NCI-H2029 treated with DMSO at 0.1 percent for 48 hours (cell line): ENCODE measurements at places on chromosomes 6 and 20.

DNA sequence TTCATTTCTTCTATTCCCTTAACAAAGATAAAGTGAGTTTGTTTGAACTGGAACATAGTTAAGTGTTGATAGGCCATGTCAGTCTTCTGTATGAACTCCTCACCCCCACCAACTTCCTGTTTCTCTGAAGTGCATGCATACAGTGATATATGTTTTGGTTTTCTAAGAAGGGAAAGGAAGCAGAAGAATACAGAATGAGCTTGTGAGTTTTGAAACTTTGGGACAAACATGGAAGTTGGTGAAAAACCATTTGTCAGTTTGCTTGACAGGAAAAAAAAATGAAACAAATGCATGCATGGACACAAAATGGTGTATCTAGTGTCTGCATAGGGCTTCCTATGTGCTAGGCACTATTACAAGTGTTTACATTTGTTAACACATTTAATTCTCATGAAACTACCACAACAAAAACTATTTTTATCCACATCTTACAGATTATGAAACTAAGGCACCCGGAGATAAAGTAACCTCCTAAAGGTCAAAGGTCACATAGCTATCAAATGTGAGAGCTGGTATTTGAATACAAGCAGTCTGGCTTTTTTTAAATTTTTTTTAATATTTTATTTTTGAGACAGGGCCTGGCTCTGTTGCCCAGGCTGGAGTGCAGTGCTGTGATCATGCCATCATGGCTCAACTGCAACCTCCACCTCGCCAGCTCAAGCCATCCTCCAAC is 105.9 kb downstream of the ADGRB3 start:
- DNase-seq, result no peak

GRCh38 chr6:63663956-63664281 is 28.3 kb downstream of the PHF3 start:
- DNase-seq, result no peak

- no peak for DNase-seq
These were observed 332.9 kb downstream of the COL12A1 start for GRCh38 chr6:74872754-74873476.

- DNase-seq, result no peak
These were observed 56.9 kb downstream of the CD164 start for GRCh38 chr6:109325400-109325801.

DNA sequence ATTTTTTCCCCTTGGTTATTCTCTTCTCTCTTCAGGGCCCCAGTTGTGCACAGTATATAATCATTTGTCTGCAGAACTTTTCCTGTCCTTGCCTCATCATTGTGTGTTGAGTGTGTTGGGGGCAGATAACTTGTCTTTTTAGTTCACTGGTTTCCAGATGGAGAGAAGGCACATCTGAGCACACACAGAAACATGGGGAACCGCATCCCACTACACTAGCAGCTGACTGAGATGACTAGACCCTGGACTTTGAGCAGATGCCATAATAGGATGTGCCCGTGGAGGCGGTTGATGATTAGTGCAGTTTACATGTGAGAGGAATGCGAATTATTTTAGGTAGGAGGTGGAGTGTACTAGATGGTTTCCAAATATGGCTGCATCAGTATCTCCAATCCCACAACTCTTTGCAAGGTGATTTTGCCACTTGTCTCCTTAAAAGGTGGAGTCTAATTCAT is 26.5 kb upstream of the SH3BGRL2 start:
- DNase-seq, result no peak

GRCh38 chr6:104505838-104506237 is 353.9 kb downstream of the HACE1 start:
- DNase-seq, result no peak

GRCh38 chr6:113627480-113627879 is 229.7 kb upstream of the MARCKS start:
- DNase-seq, result no peak

GRCh38 chr20:16647875-16648597 is 74.8 kb upstream of the KIF16B start:
- no peak for DNase-seq

DNA sequence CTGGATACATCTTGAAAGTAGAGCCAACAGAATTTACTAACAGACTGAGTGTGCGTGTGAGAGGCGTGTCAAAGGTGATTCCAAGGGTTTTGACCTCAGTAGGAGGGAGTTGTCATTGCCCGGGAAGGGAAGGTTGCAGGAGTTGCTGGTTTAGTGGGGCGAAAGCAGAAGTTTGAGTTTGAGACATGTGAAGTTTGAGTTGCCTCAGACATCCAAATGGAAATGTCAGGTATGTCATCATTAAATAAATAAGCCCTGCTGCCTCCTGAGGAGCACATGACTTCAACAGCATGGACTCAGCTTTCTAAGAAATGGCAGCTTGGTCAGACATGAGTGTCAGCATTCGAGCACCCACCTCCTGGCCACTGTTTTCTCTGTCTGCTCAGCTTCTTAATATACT is 26.6 kb upstream of the TGM2 start:
- DNase-seq, result no peak

DNA sequence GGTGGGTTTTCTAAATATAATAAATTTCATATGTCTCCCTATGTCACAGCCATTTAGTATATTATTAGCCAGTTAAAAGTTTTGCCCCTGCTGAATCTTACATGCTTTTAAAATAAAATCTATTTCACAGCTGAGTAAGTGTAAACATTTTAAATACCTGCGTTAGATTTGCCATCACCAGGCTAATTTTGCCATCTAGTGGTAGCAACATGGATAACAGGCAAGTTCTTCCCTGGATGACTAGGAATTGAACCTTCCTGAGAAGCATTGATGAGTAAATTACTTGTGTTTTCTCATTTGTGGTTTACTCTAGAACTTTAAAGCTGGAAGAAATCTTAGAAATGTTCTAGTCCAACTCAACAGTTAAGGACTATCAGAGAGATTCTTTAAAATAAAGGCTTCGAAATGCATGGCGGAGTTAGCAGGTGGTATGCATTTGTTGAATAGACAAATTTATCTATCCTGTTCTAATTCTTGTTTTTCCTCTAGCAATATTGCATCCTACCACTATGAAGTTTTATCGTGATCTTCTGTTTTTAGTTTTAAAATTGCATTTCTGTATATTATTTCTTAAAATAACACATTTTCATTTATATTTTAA is 2.6 kb downstream of the PRSS35 start:
- DNase-seq, result peak; percentile 24

DNA sequence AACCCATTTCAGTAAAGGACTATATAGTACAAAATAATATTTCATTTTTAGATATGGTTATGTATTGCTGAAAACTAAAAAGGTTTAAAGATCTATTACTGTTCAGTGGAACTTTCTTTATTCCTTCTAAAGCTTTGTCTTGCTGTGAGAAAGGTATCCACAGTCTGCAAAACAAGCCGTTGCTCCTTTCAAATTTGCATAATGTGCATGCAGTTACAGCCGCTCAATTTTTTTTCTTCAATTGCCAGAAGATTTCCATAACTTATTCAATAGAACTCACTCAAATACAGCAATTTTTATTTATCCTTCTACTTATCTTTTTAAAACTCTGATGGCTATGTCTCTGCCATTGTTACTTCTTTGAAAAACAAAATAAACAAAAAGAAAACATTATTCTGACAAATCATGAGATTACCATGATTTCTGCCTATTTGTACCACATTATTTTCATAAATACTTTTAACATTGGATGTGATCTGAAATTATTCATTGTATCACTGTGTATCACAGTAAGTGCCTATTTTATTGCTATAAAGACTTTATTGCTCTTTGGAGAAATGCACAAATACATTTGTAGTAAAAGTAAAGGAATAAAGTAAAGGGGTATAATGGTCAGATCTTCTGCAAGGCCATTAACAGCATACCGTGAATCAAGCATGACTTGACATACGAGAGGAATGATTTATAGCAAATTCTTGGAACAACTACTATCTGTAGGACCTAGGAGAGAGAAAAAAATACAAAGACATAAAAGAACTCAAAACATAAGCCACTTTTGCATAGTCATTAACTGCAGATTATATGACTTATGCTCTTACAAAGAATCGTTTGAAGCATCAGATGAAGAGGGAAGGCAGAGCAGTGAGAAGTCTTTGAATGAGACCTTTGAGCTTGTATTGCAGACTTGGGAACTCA is 29.6 kb upstream of the HBS1L start:
- DNase-seq, result no peak

DNA sequence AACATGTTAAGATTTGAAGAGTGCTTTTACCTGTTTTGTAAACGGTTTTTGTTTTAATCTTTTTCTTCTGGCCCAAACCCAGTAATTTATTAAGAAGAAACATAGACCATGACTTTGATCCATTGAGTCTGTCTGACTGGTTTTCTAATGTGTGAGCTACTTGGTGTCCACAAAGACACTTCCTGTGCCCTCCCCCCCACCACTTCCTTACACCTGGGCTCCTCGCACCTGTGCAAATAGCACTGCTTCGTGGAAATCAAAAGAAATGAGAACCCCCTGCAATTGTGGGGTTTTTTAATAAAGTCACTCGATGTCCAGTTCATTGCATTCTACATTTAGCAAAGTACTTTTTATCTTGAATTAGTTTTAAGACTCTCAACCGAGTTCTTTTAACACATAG is 65.5 kb downstream of the SMOC2 start:
- DNase-seq, result peak; percentile 68

- no peak for DNase-seq
These were observed 43.1 kb downstream of the ESR1 start for GRCh38 chr6:151850479-151851003.

GRCh38 chr20:37457921-37458320 is 63.1 kb upstream of the NNAT start:
- no peak for DNase-seq

DNA sequence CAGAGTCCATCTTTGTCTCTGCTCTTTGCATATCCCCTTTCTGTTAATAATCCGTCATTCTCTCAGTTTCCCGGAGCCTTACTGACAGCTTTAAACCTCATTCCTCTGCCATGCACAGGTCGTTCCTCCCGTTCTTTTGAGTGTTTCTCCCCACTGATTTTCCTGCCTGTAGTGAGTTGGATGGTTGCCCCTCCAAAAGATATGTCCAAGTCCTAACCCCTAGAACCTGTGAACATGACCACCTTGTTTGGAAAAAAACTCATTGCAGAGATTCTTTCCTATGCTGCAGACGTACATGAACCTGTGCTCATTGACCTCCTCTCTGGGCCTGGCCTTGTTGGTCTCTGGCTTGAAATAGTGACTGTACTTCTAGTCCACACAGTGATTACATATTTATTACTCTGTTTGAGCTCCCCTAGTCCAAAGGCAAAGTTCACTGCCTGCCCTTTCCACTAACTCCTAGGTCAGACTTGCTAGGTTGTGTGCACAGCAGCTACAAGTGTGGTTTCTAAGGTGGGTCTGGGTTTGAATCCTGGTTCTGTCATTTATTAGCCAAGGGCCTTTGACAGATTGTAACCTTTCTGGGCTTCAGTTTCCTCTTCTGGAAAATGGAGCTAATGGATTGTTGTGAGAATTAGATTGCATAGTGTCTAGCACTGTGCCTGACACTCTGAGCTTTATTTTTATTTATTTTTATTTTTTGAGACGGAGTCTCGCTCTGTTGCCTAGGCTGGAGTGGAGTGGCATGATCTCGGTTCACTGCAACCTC is 29.3 kb downstream of the PPARD start:
- DNase-seq, result no peak

- no peak for DNase-seq
These were observed 164.4 kb downstream of the CDKAL1 start for GRCh38 chr6:20698675-20699074.

- no peak for DNase-seq
These were observed 767 bp downstream of the AP5S1 start for GRCh38 chr20:3820901-3821727.

- DNase-seq, result no peak
These were observed 100.6 kb downstream of the SOX4 start for GRCh38 chr6:21694168-21694567.

- DNase-seq, result no peak
These were observed 232.8 kb downstream of the RNGTT start for GRCh38 chr6:88730611-88731011.

DNA sequence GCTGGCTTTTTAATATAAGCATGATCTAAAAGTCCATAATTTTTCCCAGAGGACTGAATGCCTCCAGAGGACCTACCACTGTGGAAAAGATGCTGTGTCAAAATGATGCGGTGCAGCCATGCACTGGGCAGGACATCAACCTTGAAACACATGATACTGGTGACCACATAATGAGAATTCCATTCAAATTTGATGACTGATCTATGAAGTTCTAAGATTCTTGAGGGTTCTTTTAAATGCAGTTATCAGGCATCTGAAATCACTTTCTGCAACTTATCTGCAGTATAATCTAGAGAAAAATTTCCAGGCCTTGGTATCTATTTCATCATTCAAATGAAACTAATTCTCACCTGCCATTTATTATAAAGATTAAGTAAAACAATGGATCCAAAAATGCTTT is 15.0 kb upstream of the MARCKS start:
- DNase-seq, result no peak

DNA sequence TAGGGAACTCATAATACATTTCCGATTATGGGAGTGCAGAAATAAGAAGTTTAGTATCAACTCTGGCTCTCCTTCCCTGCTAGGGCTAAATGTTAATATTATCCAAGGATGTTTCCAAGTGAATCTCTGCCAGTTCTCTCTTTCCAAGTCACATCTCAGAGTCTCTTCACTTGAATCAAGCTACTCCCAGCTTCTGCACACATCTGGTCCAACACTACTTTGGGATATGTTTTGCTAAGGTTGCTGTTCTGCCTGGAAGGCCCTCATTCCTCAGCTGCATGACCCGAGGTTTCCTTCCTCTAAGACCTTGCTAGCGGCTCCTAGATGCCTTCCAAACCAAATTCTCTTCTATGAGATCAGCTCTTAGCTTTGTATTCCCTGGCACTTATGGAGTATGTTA is 331.8 kb downstream of the GJA1 start:
- no peak for DNase-seq

GRCh38 chr6:46419576-46420002 is 71.7 kb downstream of the RCAN2 start:
- DNase-seq, result peak; percentile 30

GRCh38 chr6:20830576-20830975 is 296.3 kb downstream of the CDKAL1 start:
- DNase-seq, result no peak

DNA sequence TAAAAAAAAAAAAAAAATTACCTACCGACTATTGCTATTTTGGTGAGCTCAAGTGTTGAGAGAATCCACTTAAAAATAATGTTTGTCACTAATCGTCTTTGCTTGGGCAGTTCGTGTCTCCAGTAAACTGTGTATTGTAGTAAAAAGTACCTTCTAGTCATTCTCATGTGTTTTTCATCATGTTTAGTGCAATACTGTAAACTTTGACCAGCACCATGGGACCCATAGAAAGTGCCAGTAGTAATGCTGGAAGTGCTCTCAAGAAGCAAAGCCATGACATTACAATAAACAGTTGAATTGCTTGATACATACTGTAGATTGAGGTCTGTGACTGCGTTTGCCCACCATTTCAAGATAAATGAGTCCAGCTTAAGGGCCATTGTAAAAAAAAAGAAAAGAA is 395.2 kb downstream of the BCKDHB start:
- DNase-seq, result no peak

DNA sequence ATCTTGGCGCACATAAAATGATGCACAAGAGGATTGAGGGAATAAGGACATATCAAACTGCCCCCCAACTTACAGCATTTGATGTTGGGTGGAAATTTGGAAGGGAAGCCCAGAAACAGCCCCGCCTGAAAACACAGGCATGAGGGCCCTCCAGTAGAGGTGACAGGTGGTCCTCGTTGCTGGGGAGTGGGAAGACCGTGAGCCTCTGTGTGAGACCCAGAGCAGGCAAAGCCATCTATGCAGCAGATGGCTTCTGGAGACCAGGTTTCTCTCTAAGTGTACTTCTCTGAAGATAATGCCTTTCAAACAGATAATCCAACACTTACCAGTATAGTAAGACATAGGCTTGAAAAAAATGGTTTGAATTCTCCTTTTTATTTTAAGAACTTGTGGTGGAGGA is 132.2 kb upstream of the INSM1 start:
- DNase-seq, result no peak
